ENCODE measurements at places on chromosomes 11 and 22. TPM values are rescaled to one million over a fixed set of nuclear protein-coding genes. Genes with fewer than 3 reads are reported as not detected.

FOLH1 gene
- 0.13 TPM for total RNA-seq

TRIM6 gene
- 1.9 TPM for total RNA-seq

DDI1 gene
- not detected for total RNA-seq

SCGB2A2 gene
- total RNA-seq = not detected

CD3E gene
- 0.17 TPM for total RNA-seq

TMEM45B gene
- total RNA-seq = not detected

BLID gene
- not detected for total RNA-seq

TEX12 gene
- not detected for total RNA-seq

SCGB1C1 gene
- total RNA-seq = not detected

CD6 gene
- total RNA-seq = 0.87 TPM

GRCh38 chr11:102685754-102686153 is 19.8 kb downstream of the MMP27 start:
- DNase-seq = no peak

DNA sequence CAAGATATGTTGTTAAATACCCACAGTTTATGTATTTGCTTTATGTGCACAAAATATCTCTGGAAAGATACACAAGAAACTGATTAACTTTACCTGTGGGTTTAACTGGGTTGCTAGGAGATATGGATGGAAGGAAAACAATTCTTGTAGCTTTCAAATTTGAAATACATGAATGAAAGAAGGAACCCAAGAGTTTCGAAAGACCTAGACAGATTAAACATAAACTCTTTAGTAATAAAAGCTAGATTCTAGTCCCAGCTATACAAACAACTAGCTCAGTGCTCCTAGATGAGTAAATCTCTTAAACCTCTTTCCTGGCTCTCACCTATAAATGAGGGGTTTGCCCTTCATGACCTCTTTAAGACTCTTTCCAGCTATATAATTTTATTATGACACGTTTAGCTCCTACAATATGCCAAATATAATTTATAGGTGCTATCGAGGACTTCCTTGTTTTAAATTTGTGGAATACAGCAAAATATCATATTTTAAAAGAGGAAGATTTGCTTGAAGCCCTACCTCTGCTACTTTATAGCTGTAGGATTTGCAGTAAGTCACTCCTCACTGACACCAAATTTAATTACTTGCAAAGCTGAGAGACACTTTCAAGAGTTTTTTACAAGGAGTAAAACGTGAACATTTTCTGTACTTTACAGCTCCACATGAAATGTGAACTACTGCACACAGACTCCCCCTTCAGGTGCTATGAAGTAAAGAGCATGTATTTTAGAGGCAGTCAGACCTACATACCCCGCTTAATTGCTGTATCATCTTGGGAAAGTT is 50.7 kb downstream of the RRAS2 start:
- DNase-seq = no peak

DNA sequence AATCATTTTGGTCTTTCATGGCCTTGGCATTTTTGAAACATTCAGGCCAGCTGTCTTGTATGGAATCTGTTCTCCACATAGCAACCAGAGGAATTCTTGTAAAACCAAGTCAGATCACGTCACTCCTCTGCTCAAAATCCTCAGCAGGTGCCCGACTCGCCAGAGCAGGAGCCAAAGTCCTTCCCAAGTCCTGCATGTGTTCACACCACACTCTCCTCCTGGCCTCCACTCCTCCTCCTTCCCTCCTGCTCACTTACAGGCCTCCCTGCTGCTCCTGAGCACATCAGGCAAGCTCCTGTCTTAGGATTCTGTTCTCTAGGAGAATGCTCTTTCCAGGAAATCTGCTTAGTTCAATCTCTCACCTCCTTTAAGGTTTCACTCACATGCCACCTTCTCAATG is 6.9 kb upstream of the PSMC3 start:
- no peak for DNase-seq

GRCh38 chr11:124536520-124536919 is 6.9 kb downstream of the OR8B12 start:
- DNase-seq = peak; percentile 36

GRCh38 chr11:57646799-57647303 is 2.9 kb downstream of the YPEL4 start:
- no peak for DNase-seq

DNA sequence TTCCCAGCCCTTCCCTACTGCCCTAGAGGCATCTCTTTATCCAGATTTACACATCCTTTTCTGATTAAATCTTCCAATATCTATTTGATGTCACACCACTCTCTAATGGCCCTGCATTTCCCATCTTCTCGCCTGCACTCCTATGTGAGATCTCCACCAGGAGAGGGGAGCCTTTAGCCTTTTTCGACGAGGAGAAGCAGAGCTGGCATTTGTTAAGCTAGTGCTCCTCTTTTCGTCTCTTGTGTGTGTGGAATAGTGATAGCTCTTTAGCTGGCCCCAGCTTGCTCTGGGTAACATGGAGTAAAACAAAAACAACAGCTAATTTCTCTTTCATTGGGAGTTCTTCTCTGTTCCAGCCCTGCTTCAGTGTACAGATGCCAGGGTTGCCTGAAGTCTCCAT is 536.5 kb downstream of the NTM start:
- no peak for DNase-seq

- DNase-seq = no peak
Measured at GRCh38 chr11:3732671-3733436, 61.7 kb upstream of the CHRNA10 start.

GRCh38 chr22:40300316-40300715 is 46.0 kb upstream of the ADSL start:
- DNase-seq = no peak

DNA sequence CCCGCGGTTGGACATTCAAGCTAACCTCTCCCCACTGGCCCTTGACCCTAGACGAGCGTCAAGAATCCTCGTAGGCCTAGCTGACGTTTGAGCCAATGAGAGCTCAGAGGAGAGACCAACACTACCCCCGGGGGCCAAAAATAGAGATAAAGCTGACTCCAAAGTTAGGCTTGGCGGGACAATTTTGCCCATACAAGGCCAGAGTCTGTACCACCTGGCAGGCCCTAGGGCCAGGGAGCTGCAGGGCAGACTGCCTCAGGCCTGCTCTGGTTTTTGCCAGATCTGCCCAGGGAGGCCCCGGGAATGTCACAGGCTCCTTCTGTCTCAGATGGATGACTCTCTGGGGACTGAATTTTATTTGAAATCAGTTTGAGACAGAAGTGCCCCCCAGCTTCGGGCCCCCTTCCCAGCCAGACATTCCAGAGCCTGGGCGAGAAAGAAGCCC is 40.8 kb upstream of the ACCSL start:
- no peak for DNase-seq

GRCh38 chr11:110059706-110060463 is 33.3 kb upstream of the ZC3H12C start:
- DNase-seq = no peak

- no peak for DNase-seq
Measured at GRCh38 chr11:91786097-91786496, 438.5 kb upstream of the FAT3 start.

- no peak for DNase-seq
Measured at GRCh38 chr11:11935536-11935935, 72.9 kb downstream of the DKK3 start.

DNA sequence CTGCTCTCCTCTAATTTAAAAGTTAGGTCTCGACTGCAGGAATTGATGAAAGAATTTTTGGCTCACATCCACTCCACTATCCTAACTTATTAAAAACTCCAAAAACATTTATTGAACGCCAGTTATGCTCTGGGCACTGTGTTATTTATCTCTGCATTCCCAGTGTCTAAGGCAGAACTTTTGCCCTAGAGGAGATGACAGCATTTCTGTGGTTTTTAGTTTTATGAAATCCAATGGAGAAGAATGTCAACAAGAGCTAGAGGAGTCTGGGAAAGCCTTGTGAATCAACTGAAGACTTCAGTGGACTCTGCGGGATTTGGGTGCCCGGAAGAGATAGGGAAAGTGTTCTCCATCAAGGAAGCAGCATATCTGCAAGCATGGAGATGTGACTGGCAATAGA is 217.0 kb upstream of the PGR start:
- DNase-seq = no peak

DNA sequence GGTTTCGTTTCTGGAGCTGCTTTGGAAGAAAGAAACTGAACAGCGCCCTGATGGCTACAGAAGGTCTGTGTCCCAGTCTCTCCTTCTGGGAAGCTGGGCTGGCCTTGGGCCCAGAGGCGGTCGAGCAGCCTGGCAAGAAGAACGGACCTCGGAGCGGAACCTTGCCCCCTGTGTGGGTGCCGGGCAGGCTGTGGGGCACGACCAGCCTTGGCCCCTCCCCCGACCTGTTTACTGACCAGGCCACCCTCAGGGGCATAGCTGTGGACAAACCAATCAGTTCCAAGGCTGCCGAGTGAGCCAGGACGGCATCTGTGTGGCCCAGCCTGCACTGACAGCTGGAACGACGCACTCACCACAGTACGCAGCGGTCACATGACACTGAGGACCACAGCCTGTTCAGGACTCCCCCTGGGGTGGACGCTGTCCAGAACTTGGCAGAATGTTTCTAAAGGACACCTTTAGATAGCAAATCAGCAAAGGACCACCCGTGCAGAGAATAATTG is 7.2 kb downstream of the PIM3 start:
- DNase-seq = peak; percentile 58

DNA sequence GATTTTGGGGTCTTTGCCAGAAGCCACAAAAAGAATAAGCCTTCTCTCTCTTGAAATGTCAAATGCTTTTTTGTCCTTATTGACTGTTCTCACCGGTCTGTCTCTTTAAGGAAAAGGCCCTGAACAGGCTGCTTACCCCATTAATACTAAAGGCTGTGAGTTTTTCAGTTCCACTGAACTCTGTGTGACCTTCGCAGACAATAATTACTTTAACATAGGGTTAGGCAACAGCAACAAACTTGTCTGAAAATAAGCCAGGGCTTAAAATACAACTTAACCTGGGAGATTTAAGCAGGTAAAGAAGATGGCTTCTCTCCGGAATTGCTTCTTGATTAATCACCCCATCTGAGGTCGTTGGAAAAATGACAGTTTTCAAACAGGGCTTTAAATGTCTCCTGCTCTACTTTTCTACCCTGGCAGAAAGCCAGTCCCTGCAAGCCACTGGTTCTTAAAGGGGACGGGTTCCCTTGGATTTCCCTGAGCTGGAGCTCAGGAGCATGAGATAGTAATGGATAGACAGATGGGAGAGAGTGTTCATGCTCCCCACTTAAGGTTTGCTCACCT is 69.4 kb downstream of the ARL14EP start:
- no peak for DNase-seq

DNA sequence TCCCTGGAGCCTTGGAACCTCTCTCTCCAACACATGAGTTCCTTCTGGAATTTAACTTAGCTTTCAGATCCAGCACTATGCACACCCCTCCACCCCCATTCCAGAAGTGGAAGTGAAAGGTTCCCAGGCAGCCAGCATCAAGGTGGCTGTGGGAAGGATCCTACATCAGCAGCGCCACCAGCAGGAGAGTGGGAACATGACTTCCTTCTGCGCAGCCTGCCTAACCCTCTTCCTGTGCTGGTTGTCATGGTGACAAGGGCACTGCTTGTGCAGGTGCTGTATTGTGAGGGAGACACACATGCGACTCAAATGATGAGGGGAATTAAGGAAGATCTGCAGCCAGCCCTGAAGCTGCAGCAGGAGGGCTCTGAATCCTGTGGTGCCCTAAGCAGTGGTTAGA is 904.5 kb upstream of the API5 start:
- DNase-seq = no peak

- no peak for DNase-seq
Measured at GRCh38 chr11:20501971-20502370, 97.4 kb upstream of the SLC6A5 start.

DNA sequence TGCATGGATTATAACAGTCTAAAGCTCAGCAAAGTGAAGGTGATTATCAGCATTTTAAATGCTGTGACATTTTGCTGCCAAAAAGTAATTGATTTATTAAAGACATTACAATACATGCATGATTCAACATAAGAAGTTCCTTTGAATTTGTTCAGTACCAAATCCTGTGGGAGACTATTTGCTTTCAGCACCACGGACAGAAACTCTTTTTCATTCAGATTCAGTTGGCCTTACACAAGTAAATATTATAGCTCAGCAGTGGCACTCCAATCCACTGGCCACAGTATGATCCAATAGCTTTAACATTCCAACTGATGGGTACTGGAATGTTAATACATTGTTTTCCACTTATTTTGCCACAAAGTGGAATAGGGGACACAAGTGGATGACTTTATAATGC is 806.7 kb downstream of the NTM start:
- DNase-seq = peak; percentile 8

DNA sequence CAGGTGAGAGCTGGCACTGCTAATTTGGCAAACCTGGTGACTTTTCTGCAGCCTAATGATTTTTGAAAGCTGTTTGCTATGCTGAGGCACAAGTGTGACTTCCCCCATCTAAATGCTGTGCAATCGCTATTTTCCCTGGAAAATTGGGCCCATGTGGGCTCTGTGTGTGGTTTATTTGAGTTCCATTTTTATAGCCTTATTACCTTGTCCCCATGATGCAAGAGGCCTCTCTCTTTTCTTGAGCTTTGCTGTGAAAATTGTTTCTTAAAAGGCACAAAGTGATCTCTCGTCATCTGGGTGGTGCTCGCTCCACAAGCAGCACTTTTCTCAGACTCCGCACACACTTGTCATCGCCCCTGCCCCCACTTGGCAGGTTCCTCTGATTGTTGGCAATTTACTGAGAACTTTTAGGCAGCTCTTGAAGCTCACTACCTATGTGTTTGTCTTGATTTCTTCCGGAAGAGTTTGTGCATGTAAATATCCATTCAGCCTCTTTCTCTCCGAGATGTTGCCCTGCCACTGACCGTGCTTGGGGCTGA is 24.9 kb downstream of the BMAL1 start:
- no peak for DNase-seq

- no peak for DNase-seq
Measured at GRCh38 chr11:32334822-32335221, 100.5 kb downstream of the WT1 start.

DNA sequence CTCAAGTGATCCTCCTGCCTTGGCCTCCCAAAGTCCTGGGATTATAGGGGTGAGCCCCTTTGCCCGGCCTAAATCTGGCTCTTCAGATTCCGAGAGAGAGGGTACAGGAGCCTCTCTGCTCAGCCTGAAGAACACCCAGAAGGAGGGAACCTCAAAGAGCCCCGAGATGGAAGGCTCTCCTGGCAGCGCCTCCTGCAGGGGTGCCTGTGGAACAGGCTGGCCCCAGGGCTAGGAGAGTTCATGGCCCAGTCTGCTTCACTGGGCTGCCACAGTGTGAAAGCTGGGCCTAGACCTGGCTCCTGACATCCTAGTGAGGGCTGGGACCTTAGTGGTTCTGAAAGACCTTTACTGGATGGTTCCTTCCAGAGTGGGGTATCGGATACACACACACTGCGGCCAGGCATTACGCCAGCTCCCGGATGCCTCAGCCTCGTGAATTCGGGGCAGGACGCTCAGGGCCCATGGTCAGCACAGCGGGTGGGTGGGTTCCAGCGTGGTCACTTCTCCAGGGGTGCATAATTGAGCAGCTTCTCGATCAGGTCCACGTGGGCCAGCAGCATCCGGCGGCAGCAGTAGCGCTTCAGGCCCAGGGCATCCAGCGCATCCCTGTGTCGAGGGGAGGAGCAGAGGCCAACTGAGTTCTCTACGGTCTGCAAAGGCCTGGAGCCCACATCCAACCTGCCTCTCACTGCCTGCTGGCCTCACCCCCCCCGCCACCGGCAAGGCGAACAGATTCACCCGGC is 2.3 kb downstream of the POLR2L start:
- no peak for DNase-seq
